ENCODE measurements at places on chromosomes 13 and 19. TPM values are rescaled to one million over a fixed set of nuclear protein-coding genes. Genes with fewer than 3 reads are reported as not detected.

The CGB2 gene
- not detected for total RNA-seq

The DPF1 gene
- total RNA-seq: 0.50 TPM

The CYP2A7 gene
- not detected for total RNA-seq

The SULT2B1 gene
- total RNA-seq: not detected

The ATP8B3 gene
- 3.0 TPM for total RNA-seq

- DNase-seq: no peak
Measured at GRCh38 chr19:50972795-50973376, 3.5 kb upstream of the KLK6 start.

DNA sequence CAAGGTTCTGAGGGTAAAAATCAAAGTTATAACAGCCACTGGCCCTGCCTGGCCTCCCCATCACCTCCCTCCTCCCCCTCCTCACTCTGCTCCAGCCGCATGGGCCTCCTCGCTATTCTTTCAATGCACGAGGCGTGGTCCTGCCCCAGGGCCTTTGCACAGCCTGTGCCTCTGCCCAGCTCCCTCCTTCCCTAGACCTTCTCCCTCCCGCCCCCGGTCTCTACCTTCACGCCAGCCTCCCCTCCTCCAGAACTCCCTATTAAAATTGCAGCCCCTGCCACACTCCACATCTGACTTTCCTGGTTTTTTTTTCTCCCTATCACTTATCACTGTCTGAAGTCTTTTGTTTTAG is 3.3 kb downstream of the RAX2 start:
- no peak for DNase-seq

DNA sequence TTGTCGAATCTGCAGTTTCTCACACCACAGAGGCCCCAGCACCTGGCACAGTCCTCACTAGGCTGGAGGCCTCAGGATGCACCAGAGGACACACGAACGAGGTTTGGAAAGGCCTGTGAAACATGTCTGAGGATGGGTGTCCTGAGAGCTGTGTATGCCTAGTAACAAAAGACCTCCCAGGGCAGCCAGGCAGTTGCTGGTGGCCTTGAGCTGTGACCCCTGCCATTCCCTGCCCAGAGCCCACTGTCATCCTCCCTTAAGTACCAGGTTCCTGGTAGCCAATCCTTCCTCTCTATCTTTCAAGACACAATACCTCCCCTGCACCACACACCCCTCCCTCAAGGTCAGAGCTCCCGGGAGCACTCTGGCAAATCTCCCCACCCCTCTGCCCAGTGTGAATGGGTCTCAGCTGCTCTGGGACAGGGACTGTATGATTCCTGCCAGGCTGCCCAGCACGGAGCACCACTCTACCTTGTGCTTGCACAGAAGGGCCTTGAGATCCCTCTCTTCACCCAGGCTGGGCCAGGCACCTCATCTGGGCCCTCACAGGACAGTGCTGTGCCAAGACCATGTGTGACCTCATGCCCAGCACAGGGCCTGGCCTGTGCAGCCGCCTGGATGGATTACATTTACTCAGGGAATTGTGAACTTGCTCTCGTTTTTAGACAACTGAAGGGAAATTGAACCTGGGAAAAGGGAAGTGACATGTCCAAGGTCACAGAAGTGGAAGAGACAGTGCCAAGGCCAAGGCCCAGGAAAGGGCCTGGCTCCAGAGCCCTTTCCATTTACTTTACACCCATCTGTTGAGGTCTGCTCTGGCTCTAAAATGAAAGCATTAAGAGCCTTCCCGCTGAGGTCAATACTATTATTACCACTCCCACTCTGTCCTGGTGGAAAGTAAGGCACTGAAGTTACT is 2.2 kb downstream of the ZNF787 start:
- no peak for DNase-seq

- DNase-seq: no peak
Measured at GRCh38 chr19:17950310-17951156, 16.4 kb upstream of the KCNN1 start.

- DNase-seq: peak; percentile 55
Measured at GRCh38 chr13:95547531-95548167, 4.9 kb upstream of the CLDN10 start.

DNA sequence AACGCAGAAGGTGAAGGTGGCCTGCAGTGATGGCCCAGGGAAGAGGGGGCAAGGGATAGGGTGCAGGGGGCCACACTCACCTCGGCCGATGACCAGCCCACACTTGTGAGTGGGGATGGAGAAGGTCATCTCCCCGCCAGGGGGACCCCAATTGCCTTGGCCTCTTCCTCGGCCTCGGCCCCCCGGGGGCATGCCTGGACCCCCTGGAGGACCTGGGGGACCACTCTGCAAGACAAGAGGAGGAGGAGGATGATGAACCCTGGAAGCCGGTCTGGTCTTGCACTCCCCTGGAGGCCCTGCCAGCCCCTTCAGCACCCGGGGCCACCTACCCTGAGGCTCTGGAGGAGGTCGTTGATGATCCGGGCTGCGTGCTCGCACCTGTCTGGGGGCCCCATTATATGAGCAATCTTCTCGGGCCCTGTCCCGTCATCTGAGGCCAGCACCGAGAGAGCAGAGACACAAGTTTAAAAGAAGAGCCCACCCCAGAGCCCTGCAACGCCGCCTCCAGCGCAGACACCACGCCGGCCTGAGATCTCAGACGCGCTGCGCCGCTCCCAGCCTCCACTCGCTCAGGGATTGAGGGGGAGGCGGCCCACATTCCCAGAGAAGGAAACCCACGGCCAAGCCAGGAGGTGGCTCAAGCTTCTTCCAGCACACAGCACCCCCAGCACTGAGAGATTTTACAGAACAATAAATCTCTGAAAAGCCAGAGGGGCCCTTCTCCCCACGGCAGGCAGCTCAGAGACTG is 7.8 kb downstream of the KHSRP start:
- DNase-seq: no peak

DNA sequence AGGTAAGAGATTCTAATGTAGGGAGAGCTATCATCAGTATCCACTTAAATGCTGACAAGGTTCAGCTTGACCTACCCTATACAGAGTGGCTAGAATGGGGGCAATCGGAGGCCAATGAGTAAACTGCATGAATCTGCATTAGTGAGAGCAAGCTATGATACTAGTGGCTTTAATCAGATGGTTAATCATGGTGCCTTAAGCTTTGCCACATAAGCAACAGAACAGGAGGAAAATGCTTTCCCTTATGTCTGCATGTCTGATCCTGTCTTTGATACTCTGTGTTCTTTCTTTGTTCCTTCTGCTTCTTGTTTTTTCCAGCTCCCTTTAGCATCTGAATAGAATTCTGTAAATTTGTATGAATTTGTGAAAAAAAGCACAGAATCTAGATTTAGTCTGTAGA is 91.1 kb downstream of the WDFY2 start:
- no peak for DNase-seq

DNA sequence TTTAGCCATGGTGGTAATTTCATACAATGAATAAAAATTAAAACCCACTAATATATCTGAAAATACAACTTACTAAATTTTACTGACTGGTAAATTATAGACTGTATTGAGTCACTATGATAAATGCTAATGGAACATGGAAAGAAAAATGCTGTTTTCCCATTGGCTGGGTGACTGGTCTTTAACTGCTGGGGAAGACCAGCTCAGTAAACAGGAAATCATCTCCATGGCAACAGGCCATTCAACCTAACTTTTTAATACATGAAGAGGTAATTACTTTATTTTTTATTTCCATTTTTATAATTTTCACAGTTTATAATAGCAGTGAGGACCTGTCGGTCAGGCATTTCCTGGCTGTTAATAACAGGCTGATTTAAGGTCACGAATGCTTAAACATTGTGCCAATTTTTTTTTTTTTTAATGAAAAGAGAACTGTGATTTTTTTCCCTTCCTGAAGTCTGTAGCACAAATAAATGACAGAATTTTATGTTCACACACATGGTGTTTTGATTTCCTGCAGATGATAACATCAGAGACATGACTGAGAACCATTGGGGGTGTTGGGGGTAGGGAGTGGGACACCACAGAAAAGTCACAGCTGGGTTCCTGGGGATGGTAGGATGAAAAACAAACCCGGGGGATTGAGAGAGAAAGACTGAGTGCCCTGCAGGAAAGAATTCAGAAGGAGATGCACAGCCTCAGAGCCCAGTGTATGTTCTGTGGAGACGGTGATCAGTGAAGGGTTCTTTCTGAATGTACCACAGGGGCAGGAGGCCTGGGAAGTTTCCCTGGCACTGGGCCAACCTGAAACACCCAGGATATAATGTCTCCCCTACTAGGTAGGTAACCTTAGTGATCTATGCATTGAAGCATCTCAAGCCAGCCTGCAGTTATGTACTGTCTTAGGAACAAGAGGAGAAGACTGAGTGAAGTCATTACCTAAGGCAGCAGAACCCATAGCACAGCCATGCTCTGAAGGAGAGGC is 297.1 kb downstream of the COG6 start:
- DNase-seq: peak; percentile 33

DNA sequence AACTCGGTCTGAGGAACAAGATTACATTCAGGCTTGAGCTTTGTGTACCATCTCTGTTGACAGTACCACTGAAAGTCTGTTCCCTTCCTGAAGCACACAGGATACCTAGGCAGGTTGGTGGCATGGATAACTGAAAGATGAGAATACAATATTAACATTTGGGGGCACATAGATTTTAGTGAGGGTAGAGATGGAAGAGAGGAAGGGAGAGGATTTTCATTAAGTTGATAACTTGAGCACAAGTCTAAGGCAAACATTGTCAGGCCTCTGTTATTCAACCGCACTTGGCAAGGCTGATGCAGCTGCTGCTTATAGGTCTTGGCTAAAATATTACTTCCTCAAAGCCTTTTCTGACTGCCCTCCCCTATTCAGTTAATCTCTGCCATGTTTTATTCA is 10.9 kb downstream of the MIR17HG start:
- no peak for DNase-seq

GRCh38 chr19:7799640-7800355 is 30.2 kb upstream of the EVI5L start:
- DNase-seq: peak; percentile 82

DNA sequence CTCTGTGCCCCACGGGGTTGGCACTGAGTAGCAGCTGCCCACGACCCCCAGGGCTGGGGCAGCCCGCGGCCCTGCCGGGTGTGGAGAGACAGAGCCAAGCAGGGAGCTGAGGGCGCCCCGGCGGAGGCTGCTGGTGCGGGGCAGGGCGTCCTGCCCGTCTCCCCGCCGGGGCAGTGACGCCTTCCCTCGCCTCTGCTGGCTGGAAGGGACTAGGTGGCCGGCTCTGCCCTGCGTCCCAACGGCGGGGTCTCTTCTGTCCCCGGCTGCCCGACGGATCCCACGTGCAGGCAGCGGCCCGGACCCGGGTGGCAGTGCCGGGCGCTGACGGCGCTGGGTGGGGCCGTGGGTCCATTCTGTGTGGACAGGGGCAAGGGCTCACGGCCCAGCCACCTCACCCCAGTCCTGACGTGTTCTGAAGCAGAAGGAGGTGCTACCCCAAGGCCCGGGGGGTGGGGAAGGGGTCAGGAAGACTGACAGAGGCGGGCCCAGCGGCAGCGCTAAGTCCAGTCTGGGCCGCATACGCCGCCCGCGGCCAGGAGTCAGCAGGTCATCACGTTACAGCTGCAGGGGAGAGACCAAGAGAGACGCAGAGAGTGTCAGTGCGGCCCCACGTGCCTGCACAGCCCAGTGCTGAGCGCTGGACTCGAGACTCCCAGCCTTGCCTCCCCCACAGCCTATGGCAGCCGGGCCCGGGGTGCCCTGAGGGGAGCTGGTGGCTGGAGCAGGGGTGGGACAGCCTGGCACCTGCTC is 15.1 kb upstream of the PLPP2 start:
- no peak for DNase-seq

- no peak for DNase-seq
Measured at GRCh38 chr13:71643448-71643860, 223.6 kb downstream of the DACH1 start.

GRCh38 chr13:110557610-110558305 is 3.8 kb downstream of the RAB20 start:
- no peak for DNase-seq

- no peak for DNase-seq
Measured at GRCh38 chr13:22187329-22187728, 516.5 kb downstream of the FGF9 start.

DNA sequence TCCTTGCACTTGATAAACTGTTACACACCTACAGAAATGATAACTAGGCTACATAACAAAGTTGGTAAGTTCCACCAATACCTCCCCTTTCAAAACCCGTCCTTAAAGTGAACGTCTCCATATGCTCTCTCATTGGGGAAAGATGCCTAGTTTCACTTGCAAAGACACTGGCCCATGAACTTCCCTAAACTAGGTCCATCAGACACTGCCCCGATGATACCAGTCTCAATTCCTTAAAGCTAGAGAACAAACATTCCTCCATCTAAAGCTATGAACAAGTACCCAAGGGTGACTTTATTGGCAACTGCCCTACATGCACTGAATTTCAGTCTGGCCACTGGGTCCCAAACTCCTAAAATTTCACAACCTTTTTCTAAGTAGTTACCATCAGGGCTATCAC is 39.9 kb downstream of the FOXO1 start:
- DNase-seq: no peak

DNA sequence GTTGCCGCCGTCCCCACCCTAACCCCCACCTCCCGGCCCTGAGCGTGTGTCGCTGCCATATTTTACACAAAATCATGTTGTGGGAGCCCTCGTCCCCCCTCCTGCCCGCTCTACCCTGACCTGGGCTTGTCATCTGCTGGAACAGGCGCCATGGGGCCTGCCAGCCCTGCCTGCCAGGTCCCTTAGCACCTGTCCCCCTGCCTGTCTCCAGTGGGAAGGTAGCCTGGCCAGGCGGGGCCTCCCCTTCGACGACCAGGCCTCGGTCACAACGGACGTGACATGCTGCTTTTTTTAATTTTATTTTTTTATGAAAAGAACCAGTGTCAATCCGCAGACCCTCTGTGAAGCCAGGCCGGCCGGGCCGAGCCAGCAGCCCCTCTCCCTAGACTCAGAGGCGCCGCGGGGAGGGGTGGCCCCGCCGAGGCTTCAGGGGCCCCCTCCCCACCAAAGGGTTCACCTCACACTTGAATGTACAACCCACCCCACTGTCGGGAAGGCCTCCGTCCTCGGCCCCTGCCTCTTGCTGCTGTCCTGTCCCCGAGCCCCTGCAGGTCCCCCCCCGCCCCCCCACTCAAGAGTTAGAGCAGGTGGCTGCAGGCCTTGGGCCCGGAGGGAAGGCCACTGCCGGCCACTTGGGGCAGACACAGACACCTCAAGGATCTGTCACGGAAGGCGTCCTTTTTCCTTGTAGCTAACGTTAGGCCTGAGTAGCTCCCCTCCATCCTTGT is 6.4 kb downstream of the YIPF2 start:
- no peak for DNase-seq
